NCI-H1417 treated with DMSO at 0.1 percent for 48 hours (cell line): ENCODE measurements at places on chromosomes 4 and X.
A peak's percentile ranks its signal among the peaks of the same experiment; 100 is the strongest.

- no peak for DNase-seq
Measured at GRCh38 chr4:2284934-2285612, 23.2 kb upstream of the MXD4 start.

- DNase-seq: no peak
Measured at GRCh38 chrX:7316887-7317286, 168.9 kb upstream of the PUDP start.

DNA sequence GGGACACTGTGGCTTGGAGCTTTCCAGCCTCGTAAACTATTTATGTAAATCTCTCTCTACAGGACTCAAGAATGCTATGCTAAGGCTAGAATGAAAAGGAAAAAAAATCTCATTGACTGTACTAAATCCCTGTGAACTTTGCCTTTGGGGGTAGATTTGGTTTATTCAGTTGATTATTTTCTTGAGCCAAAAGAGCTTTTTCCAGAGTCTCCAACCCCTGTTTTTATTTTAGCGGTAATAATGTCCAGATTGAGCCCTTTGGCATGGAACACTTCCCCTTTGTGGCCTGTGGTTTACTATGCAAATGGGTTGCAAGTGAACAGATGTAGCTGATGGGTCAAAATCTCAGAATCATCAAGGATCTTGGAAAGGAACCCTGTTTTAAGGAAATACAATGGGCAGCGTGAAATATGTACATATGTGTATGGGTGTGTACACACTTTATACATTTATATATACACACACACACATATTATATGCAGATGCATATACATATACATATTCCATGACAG, 72.9 kb downstream of the FAM9B start:
- DNase-seq: no peak

- DNase-seq: peak; percentile 68
Measured at GRCh38 chr4:159048166-159048886, 54.6 kb upstream of the RAPGEF2 start.

DNA sequence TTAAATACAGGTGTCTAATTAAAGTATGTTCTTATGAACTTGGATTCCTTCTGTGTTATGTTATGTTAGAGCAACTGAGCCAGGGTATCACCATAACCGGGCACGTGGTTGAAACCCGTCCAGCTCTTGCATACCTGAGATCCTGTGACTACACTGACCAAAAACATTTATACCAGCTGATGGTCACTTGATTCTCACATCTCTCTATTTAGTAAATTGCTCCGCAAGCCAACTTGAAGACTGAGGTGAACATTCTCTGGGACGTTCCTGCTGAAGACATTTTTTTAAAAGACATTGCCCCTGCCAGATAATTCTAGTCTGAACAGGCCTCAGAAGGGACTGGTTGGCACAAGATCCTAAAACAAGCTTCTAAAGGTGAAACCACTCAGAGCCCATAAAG, 550.0 kb upstream of the DIPK2B start:
- no peak for DNase-seq

DNA sequence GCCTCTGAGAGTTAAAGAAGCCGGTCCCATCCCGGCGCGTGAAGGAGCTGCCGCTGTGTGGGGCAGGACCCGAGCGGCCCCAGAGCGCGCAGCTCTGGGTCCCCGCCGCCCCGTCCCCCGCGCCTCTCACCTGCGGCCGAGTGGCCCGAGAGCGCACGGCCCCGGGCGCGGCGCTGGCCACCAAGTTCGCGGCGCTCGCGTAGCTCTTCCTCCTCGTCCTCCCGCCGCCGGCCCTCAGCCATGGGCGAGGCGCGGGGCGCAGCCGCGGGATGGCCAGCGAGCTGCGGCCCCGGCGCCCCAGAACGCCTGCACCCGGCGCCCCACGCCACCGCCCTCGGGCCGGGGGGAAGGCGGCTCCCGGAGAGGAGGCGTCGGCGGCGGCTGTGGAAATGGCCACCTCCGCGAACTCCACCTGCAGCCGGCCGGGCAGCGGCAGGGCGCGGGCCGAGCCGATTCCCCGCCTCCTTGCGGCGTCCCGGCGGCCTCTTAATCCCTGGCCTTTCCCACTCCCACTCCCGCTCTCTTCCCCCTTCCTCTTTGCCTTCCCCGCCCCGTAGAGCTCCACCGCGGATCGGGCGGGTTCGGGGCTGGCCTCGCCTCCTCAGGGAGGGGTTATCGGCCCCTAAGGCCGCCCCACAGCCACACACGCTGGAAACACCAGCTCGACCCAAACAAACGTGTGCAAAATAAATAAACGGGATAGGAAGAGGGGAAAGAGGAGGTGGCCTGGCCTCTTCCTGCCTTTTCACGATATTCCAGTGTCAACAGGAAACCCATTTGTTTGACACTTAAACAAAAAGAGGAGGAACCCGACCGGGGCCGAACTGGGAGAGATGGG, at the start of gene SH3D19:
Gene SH3D19, minus strand, starts transcription at position 495 of the 838 bp plus-strand sequence. Its CDS starts 253 bp downstream, at position 242.
- no peak for DNase-seq

DNA sequence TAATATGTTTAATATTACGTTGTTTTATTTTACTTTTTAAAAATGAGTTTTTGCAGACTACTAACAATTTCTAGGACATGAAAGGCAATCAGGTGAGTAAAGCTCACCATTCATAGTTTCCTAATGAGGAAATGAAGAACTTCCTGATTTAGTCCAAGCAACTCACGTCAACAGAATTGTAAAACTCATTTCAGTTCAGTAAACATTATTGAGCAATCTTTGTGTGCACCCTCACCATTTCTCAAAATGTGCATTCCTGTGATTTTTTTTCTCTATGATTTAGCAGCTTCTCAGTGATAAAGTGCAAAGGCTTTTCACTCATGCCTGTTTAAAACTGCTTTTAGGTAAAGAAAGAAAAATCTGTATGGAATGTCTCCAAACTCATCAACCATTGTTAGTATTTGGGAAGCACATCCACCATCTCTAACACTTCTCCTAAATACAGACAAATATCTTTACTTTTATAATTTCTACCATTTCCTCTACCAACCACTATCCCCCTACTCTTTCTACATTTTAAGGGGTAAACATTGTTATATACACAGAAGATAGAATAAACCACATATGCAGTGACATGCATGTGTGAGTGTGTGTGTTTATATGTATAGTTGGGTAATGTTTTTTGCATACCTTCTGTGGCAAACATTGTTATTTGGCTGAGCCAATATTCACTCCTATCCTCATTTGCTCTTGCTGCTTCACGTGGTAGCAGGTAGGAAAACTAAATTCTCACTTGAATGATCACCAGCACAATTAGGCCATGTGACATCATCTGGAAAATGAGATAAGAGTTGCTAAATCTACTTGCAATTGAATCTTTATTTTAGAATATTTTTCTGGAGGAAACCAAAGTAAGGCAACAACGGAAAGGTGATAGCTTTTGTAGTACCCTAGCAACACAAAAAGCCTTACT, 54.7 kb upstream of the PRDM8 start:
- DNase-seq: no peak

GRCh38 chrX:10833299-10834169, 213.1 kb upstream of the MID1 start:
- DNase-seq: no peak

- DNase-seq: no peak
Measured at GRCh38 chr4:153081006-153081580, 123.2 kb upstream of the TRIM2 start.

GRCh38 chr4:42654631-42655268, 2.2 kb downstream of the ATP8A1 start:
- DNase-seq: no peak

GRCh38 chr4:181760560-181760959, 482.6 kb upstream of the TENM3 start:
- DNase-seq: no peak

- DNase-seq: no peak
Measured at GRCh38 chrX:71482228-71482958, 50.5 kb upstream of the OGT start.

DNA sequence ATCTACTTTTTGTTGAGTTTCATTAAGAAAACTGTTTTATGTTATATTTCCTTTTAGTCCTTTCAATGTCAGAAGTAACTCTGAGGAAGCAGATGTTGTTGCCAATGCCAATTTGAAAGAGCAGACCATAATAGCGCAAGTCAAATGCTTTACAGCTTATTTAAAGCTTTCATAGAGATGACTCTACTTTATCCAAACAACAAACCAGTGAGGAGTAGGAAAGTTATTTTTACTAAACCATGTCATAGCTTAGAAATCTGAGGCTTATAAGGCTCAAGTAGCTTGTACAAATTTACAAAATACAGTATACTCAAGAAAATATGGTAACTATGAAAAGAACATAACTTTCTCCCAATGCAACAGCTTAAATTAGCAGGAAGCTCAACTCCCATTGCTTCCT, 40.1 kb upstream of the SPOCK3 start:
- no peak for DNase-seq

DNA sequence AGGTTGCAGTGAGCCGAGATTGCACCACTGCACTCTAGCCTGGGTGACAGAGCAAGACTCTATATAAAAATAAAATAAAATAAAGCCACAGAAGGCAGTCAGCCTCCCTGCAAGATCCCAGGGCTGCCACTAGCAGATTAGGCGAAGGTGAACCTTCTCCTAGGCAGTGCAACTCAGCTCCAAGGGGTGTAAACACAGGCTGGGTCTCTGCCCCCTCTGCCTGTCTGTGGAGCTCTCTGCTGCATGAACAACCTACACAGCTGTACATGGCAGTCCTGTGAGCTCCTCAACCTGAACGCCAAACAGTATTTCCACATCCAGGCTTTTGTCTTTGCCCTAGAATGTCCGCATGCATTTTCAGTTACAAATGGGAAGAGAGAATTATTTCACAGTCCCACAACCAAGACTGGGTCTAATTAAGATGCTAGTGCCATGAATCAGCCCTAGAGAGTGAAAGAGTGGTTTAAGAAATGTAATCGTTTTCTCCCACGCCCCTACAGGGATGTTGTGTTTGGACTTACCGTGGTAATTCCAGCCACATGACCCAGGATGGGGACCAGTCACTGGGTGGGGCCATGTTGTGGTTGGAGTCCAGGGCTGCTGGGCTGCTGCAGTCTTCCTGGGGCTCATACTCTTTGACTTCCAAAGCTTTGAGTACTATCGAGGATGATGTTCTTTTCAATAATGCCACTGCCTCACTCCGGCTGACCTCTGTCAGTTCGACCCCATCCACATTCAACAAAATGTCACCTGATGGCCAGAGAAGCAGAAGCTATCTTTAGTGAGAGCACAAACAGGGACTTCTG, 99.0 kb downstream of the FIP1L1 start:
- DNase-seq: no peak

DNA sequence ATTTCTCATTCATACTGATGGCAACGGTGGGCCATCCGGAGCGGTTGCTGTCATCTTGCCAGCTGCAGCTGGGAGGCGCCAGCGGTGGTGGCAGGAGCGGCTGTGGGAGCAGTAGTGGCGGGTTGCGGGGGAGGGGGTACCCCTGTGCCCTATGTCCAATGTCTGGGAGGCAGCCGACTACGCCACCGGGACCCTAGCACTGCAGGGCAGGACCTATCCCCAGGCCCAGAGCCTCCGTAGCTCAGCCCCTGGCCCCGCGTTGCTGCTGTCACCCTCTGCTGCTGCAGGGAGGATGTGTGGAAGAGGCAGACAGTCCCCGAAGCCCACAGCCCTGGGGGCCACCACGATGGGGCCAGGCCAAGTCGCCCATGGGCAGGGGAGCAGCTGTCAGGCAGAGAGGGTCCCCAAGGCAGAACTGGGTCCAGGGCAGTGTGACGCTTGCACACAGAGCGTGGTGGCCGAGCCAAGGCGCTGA, 10.0 kb upstream of the SPP1 start:
- no peak for DNase-seq

GRCh38 chrX:32998776-32999175, 212.6 kb downstream of the DMD start:
- no peak for DNase-seq

GRCh38 chr4:30722092-30722358, 1.9 kb downstream of the PCDH7 start:
- DNase-seq: no peak

- no peak for DNase-seq
Measured at GRCh38 chrX:10310511-10310910, 153.7 kb downstream of the CLCN4 start.

DNA sequence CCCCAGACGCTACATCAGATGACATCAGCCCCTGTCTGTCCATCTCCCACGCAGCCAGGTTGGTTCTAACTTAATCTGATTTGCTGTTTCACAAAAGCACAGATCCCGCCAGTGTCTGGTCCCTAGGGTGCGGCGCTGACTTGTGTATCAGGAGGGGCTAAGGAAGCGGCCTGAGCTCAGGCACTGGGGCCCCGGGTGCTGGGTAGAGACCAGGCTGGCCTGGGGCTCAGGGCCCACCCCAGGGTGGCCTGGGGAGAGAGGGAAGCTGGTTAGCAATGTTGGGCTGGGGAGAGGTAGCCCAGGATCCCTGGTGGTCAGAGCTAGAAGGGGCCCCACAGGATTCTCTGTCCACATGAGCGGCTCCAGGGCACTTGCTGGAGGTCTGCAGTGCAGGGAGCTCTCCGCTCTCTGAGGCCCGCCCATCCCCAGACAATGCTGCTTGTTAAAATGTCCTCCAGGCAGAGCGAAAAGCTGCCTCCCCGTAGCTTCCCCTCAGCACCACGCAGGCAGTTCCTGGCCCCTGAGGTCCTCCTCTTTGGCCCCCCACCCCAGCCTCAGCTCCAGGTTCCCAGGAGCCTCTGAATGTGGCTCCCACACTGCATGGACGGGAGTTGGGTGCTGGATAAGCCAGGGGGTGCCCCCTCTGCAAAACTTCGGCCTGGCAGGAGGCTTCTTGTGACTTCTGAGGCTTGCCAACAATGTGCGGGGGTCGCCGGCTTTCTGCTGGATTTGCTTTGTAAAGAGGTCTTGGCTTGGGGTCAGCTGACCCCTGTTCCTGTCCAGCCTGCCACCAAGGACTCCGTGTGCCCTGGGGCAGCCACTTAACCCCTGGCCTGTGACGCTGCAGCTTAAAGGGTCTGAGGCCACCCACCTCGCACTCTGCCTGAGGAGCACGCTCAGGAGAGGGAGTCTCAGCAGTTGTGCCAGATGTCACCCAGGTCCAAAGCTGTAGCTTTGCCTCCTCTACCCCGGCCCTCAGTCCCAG, 112.9 kb downstream of the CPZ start:
- no peak for DNase-seq

DNA sequence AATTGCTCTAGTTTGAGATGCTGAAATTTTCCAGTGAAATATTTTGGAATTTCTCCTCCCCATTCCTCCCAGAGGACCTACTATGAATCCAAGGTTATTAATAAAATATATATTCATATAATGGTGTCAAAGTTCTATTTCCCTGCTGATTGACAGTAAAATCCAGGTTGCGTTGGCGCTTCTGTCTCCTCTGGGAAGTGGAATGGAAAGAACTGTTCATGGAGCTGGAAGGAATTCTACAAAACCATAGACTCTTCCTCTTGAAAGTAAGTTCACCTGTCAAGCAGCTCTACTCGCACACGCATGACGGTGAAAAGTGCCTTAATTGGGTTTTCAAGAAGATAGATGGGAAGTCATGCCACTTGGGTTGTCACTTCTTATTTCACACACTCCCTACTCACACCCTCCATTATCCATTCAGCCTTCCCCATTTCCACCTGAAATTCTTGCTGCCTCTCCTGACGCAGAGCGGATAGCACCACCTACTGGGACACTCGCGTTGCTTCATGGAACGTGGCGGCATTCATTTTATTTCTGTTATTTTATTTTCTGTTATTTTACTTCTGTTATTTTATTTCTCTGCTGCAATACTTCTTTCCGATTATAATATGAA, 351.6 kb downstream of the NLGN4X start:
- DNase-seq: no peak

GRCh38 chrX:45623266-45623665, 422.6 kb upstream of the DIPK2B start:
- DNase-seq: no peak
